Uterine smooth muscle cell (primary cell): ENCODE measurements at places on chromosomes 5 and 9. TPM values are rescaled to one million over a fixed set of nuclear protein-coding genes. Genes with fewer than 3 reads are reported as not detected.

The APBA1 gene
- 9.2 and 14.4 TPM in 2 replicates for total RNA-seq

The LCP2 gene
- 0.25 TPM in 1 of 2 replicates, not detected in the other for total RNA-seq

The OR13F1 gene
- total RNA-seq, result not detected in 2 replicates

The PRR16 gene
- total RNA-seq, result 5.9 and 12.7 TPM in 2 replicates

The SLC1A3 gene
- total RNA-seq, result 0.37 and 2.1 TPM in 2 replicates

The NME5 gene
- total RNA-seq, result 1.7 and 3.4 TPM in 2 replicates

The PCDHA1 gene
- under 0.01 TPM in 2 replicates for total RNA-seq

The GARNL3 gene
- total RNA-seq, result 3.3 and 5.1 TPM in 2 replicates

The ECM2 gene
- 1.00 and 2.4 TPM in 2 replicates for total RNA-seq

The EGR1 gene
- 3.6 and 6.2 TPM in 2 replicates for total RNA-seq

The SLC22A5 gene
- 5.7 and 6.5 TPM in 2 replicates for total RNA-seq

The PDE4D gene
- 25.6 and 36.6 TPM in 2 replicates for total RNA-seq

The PRXL2C gene
- total RNA-seq, result 12.9 and 17.0 TPM in 2 replicates

The SPATA31A3 gene
- total RNA-seq, result not detected in 2 replicates

The SLC35D2 gene
- 24.8 and 30.9 TPM in 2 replicates for total RNA-seq

The FOXI1 gene
- total RNA-seq, result not detected in 2 replicates

The IFNA21 gene
- not detected in 2 replicates for total RNA-seq

The PCDHB13 gene
- total RNA-seq, result under 0.01 and 0.12 TPM in 2 replicates

The CAVIN4 gene
- 0.89 and 1.6 TPM in 2 replicates for total RNA-seq

The SV2C gene
- total RNA-seq, result under 0.01 TPM in 1 of 2 replicates, not detected in the other

The SHB gene
- 12.9 and 17.4 TPM in 2 replicates for total RNA-seq

The GABRA1 gene
- total RNA-seq, result not detected in 2 replicates

The OR1Q1 gene
- not detected in 2 replicates for total RNA-seq

The FRMD3 gene
- 0.87 and 1.4 TPM in 2 replicates for total RNA-seq

The GLRX gene
- total RNA-seq, result 47.9 and 49.9 TPM in 2 replicates

The ZNF608 gene
- total RNA-seq, result 1.8 and 2.2 TPM in 2 replicates

The SLCO6A1 gene
- total RNA-seq, result not detected in 2 replicates

The SOX30 gene
- total RNA-seq, result 0.12 TPM in 1 of 2 replicates, not detected in the other
